Stimulated activated CD8-positive, alpha-beta memory T cell treated with anti-CD3 and anti-CD28 coated beads, Interleukin-12 subunit alpha, Interleukin-12 subunit beta, amount 100 ng/mL, for 1 hour (primary cell): ENCODE measurements at places on chromosomes 6 and 20.

GRCh38 chr6:26205625-26206574 is 118.7 kb downstream of the HFE start:
- DNase-seq, result no peak

DNA sequence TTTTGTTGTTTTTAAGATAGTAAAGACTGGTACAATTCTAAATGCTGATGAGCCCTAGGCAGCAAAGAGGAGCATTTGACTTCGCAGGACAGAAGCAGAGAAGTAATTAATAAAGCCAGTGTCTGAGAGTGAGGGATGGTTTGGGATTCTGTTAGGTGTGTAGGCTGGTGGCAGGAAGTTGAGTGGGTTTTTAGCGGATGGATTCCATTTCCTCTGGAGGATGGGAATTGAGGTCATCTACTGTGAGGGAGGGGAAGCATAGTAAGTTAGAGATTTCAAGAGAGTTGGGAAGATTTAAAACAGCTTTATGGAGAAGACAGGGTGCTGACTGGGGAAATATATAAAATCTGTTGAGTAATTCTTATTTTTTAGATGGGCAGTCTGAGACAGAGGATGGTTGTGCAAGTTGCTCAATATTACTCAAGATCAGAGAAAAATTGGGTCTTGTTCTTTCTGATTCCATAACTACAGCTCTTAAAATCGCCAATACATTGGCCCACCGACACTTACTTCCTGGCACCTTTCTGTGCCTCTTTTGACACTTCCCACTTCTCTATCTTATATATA is 48.8 kb downstream of the PRL start:
- no peak for DNase-seq

GRCh38 chr20:58492074-58492718 is 23.0 kb downstream of the APCDD1L start:
- DNase-seq, result no peak

DNA sequence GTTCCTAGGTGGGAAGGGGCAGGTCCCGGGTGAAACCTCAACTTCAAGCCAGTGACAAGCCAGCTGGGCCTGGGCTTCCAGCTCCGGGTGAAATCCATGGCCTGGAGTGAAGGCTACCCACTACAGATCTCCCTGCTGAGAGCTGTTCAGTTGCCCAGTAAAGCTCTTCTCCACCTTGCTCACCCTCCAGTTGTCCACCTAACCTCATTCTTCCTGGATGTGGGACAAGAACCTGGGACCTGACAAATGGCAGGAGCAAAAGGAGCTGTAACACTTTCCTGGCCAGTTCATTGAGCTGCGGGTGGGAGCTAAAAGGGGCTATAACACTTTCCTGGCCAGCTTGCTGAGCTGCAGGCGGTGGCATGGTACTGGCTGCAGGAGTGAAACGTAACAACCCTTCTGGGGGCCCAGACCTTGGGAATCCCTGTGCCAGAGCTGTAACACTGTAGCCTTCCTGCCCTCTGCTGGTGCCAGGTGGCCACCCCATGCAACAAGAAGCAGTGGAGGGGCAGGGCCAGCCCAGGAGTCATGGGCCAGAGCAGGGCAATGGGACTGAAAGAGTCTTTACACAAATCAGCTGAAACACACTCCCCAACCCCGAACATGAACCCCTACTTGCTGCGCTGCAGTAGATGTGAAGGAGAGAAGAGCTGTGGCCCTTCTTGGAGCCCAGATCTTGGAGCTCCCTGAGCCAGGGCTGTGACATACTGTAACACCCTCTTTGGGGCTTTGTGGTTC is 3.6 kb upstream of the HINT3 start:
- DNase-seq, result no peak

DNA sequence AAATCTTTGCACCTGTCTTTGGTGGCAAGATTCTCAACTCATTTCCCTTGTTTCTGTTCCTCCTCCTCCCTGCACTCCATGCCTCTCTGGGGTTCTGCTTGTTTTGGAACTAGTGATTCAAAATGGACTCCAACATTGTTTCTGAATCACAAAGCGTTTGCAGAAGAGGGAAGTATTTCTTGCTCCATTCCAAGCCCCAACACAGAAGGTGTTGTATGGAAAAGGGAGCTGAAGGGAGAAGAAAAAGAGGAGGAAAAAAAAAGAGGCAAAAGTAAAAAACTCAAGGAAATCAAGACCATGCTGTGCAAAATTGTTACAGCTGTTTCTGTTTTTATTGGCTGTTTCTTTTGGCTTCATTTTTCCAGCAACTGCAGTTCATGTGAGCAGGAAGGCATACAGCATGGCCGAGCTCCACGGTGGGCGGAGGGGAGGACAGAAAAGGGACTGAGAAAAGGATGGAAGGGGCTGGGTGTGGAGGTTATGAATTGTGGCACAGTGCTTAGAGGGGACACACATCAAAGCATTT is 66.9 kb upstream of the PRL start:
- no peak for DNase-seq

- DNase-seq, result no peak
These were observed 4.3 kb downstream of the BMP6 start for GRCh38 chr6:7730001-7730783.
